GM23248 (cell line): ENCODE measurements at places on chromosomes 16 and 17. TPM values are rescaled to one million over a fixed set of nuclear protein-coding genes. Genes with fewer than 3 reads are reported as not detected.

The TNFRSF17 gene
- not detected in 2 replicates for total RNA-seq

The ITGA2B gene
- not detected in 2 replicates for total RNA-seq

DNA sequence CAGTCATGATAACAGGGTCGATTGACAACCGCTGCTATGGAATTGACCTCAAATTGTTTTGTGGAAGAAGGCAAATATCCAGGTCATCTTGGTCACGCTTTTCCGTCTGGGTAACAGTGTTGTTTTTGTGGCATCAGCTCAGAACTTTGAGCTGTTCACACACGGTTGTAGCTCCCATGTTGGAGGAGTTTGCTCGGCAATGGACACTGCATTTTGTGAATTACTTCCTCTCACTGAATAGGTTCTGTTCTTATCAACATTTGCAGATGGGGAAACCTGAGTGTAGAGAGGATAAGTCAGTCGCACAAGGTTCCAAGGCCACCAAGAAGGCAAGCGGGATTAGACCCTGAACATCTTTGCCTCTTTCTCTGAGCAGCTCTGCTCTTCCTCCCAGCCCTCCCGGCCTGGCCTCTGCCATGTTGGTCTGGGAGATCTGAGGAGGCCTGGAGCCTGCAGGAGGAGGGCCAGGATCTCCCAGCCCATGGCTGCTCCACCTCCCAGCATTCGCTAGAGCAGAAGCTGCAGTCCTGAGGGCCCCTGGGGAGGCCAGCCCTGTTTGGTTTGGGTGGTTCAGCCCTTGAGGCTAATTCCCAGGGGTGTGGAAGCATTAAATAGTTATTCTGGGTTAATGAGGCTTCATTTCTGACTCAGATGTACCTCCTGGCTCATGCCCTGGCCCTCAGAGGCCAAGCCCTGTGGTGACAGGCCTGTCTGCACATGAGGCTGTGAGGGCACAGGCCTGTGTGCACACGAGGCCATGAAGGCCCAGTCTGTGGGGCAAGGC is 154.1 kb upstream of the PLCG2 start:
- peak; percentile 52 for DNase-seq
- H3K27ac ChIP-seq, result peak overlapping the region; percentile 54
- H3K36me3 ChIP-seq, result no peaks in the 10 kb centered on the region
- H3K4me3 ChIP-seq, result no peak overlapping the region
- no peaks in the 10 kb centered on the region for H3K27me3 ChIP-seq

DNA sequence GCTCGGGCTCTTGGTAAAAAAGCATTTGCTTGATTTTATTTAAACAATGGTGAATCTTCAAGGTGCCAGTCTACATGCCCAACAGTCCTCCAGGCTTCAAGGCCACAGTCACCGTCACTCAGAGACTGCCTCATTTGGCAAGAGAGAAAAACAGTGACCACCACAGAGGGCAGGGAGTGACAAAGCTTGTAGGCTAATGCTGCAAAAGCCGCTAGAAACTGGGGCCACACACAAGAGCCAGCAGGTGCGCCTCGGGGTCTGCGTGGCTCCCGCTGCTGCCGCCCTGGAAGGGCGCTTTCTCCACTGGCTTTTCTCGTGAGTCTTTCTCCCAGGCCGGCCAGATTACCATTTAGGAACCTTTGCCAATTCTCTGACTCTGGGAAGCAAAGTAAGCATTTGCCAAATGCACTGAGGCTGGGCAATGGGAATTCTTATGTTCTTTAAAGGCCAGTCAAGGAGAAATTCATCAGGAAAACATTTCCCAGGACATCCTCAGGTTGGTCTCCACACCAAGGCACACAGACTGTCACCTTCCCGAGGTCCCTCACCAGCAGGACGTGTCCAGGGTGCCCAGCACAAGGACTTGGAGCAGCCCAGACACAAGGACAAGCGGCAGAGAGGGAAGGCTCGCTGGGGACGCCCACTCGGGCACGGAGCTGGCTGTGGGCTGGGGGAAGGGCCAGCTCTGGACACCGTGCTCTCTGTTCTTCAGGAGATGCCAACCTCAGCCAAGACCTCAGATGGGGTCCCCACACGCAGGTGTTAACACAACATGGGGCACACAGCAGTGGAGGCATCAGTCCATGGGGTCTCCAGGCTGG is 12.5 kb upstream of the C16orf95 start:
- no peaks in the 10 kb centered on the region; the same call in 1 of the 2 replicates for H3K36me3 ChIP-seq
- H3K27ac ChIP-seq, result no peak overlapping the region
- 0 out of 2 replicates have a peak, but pooled peaks cover 8% of the 10 kb centered on the region for H3K4me1 ChIP-seq

DNA sequence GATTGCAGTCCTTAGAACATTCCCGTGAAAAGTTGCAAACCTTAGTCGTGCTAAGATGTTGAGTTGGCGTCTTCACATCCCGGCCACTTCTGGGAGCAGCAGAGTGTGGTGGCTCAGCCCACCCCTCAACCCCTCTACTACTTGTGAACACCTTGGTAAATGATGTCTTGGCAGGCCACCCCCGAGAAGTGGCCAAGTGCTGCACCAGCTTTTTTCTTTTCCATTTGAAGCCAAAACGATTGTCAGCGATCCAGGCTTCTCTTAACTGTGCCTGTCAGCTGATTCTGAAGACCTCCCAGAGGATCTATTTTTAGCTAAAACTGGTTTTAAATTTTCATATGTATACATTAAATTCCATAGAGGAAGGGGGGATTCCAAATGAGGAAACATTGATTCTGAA is 247.5 kb downstream of the CDH13 start:
- no peak overlapping the region for H3K27ac ChIP-seq
- H3K4me3 ChIP-seq, result no peak overlapping the region
- DNase-seq, result no peak
- no peaks in the 10 kb centered on the region; the same call in 1 of the 2 replicates for H3K36me3 ChIP-seq
- no peaks in the 10 kb centered on the region for H3K27me3 ChIP-seq

DNA sequence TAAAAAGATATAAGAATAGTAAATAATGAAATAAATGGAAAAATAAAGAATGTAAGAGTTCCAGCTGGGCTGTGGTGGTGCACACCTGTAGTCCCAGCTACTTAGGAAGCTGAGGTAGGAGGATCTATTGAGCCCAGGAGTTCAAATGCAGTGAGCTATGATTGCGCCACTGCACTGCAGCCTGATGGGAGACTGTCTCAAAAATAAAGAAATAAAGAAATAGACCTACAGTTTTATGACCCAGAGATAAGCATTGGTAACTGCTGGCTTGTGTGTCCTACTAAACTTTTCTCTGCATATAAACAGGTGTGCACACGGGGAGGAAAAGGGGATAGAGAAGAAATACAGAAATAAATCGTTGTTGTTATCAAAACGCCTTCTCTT is 7.8 kb upstream of the PDP2 start:
- peaks cover 17% of the 10 kb centered on the region for H3K4me1 ChIP-seq
- DNase-seq, result peak; percentile 29
- peak overlapping the region; percentile 57 for H3K27ac ChIP-seq
- H3K36me3 ChIP-seq, result no peaks in the 10 kb centered on the region

DNA sequence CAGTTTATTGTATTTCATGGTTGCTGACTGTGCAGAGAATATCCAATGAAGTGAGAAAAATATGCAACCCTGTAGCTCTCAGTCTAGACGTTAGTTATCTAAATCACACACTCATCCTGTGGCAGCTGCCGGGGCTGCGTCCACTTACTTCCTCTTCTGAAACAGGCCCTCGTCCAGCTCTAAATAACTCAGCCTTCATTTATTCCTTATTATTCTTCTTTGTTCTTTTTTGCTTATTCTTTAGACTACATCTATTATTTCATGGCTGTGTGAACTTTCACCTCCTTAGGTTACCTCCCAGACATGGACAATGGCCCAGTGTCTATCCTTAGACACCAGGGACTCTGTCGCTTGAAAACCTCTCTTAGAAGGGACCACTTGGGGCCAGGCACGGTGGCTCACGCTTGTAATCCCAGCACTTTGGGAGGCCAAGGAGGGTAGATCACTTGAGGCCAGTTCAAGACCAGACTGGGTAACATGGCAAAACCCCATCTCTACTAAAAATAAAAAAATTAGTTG is 3.4 kb upstream of the THUMPD1 start:
- peaks cover 7% of the 10 kb centered on the region; the same call in 1 of the 2 replicates for H3K4me1 ChIP-seq
- no peaks in the 10 kb centered on the region for H3K27me3 ChIP-seq
- H3K4me3 ChIP-seq, result no peak overlapping the region
- no peak overlapping the region for H3K27ac ChIP-seq
- H3K36me3 ChIP-seq, result no peaks in the 10 kb centered on the region
- no peak for DNase-seq

- H3K27ac ChIP-seq, result no peak overlapping the region
- peak; percentile 69 for DNase-seq
- H3K36me3 ChIP-seq, result no peaks in the 10 kb centered on the region
- no peak overlapping the region for H3K4me3 ChIP-seq
Measured at GRCh38 chr17:9074131-9074530, 52.8 kb downstream of the NTN1 start.

DNA sequence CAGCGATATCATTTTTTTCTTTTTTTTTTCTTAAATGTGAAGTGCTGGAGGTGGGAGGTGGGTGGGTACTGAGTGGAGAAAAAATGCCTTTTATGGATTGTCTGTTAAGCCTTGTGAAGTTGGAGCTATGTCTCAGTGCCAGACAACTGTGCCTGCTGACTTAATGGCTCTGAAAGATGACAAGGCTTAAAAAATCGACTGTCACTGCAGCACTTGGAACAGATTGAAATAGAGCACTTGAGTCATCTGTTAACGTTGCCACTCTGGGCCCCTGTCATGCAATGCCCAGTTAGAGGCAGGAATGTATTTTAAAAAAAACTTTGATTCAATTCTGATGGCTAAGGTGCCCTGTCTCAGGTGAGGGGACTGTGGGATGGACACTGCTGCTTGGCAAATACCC is 108.2 kb upstream of the HS3ST2 start:
- no peak overlapping the region for H3K4me3 ChIP-seq
- H3K27ac ChIP-seq, result no peak overlapping the region
- no peaks in the 10 kb centered on the region for H3K4me1 ChIP-seq

- DNase-seq, result no peak
- H3K36me3 ChIP-seq, result no peaks in the 10 kb centered on the region
- no peaks in the 10 kb centered on the region for H3K27me3 ChIP-seq
- H3K4me3 ChIP-seq, result no peak overlapping the region
Measured at GRCh38 chr17:72775237-72775636, 317.3 kb downstream of the SLC39A11 start.
